ENCODE measurements at places on chromosomes 12 and 14. TPM values are rescaled to one million over a fixed set of nuclear protein-coding genes. Genes with fewer than 3 reads are reported as not detected.

The TAS2R50 gene
- total RNA-seq, result not detected

The TAS2R46 gene
- total RNA-seq, result 0.08 TPM

The TSPAN11 gene
- total RNA-seq, result 0.08 TPM

The MMP14 gene
- total RNA-seq, result 0.51 TPM

The DEGS2 gene
- total RNA-seq, result 1.2 TPM

The DEPDC4 gene
- total RNA-seq, result 1.3 TPM

Measured in A549 treated with CORT108297 at 1 μM for 4 hours (cell line).